NCI-H1930 (cell line): ENCODE measurements at places on chromosomes 16 and 17.

DNA sequence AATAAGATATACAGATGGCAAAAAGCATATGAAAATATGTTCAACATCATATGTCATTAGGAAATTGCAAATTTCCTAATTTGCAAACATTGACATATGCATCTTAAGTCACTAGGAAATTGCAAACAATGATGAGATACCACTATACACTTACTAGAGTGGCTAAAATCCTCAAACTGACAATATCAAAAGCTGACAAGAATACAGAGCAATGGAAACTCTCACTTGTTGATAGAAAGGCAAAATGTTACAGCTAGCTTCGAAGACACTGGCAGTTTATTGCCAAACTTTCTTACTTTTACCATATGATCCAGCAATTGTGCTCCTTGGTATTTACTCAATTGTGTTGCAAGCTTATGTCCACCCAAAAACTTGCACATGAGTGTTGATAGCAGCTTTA lies 5.0 kb upstream of the IL4R start:
- no peak for DNase-seq

DNA sequence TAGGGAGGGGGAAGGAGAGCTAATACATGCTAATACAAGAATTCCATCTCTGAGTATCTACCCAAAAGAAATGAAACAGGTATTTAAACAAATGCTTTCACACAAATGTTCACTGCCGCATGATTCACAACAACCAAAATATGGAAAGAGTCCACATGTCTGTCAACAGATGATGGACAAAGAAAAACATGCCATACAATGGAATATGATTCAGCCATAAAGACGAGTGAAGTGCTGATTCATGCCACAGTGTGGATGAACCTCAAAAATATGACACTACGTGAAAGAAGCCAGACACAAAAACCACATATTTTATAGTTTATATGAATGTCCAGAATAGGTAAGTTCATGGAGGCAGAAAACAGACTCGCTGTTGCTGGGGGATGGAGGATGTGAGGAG lies 321.4 kb downstream of the FOXL1 start:
- DNase-seq, result no peak

DNA sequence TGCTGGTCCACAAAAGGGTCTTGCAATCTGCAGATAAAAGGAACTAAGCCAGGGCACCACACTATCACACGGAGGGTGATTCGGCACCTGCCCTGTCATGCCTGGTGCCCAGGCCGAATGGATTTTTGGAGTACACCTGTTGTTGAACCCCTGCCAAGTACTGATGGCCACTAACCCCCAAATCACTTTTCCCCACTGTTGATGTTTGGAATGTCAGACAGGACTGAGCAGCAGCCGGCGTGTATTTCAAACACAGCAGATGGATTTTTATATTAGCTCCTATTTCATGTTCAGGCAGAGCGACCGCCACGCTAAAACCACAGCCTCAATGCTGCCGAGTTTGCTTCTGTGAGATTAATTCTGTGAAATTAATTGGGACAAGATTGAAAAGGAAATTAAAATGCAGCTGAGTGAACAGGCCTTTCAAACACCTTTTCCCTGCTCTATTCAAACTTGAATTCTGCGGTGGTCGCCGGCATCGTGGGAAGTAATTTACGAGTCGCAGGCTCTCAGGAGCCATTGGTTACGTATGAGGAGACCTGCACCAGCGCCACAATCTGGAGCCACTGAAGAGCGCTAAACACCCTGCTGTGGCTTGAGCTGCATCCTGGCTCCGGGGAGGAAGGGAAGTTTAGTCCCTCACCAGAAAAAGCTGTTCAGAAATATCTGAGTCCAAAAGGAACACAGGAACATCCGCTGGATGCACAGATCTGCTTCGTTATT lies 48.5 kb downstream of the SNX11 start:
- DNase-seq, result no peak

DNA sequence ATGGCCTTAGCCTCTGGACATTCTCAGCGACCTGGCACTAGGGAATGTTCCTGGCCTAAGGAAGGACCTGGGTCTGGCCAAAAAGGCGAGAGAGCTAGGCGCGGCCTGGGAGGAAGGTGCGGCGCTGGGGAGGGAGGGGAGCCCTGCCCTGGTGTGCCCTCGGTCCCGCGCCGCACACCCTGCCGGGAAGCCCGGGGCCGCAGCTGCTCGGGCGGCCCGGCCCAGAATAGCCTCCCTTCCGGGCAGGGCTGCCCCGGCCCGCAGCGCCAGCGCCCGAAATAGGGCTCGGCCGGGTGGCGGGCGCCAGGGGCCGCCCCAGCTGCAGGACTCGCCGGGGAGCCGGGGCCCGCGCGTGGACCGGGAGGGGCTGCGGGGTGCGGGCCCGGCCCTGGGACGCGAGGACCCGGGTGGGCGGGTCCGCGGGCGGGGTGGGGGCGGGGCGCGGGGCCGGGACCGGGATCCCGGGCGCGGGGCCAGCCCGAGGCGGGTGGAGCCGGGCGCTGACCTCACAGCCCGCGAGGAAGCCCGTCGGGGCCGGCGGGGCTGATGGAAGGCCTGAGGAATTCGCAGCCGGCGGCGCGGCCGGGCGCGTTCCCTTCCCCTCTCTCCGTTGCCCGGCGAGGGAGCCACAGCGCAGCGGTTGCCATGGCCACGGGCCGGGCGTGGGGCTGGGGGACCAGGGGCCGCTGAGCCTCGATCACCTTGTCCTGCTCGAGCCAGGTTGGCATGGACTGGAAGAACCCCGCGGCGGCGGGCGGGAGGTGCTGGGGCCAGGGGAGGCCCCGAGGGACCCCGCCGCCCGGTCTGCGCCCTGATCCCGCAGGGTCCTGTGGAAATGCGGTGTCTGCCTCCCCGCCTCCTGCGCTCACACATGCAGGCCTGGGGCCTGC lies 18.1 kb downstream of the SOCS3 start:
- peak; percentile 46 for DNase-seq

- no peak for DNase-seq
These were observed at the start of gene RPH3AL for GRCh38 chr17:352421-353212. RPH3AL (minus strand) TSS chr17:352807; CDS start chr17:327543, 25,264 bp downstream.

- no peak for DNase-seq
These were observed 21.9 kb downstream of the GLYR1 start for GRCh38 chr16:4825196-4825595.

- no peak for DNase-seq
These were observed 6.8 kb downstream of the KIF19 start for GRCh38 chr17:74332763-74333283.

GRCh38 chr17:5544115-5544514 lies 40.2 kb downstream of the NLRP1 start:
- DNase-seq, result no peak

GRCh38 chr17:80545499-80545826 lies 825 bp downstream of the RPTOR start:
- DNase-seq, result no peak

- no peak for DNase-seq
These were observed 38.4 kb downstream of the PTRH2 start for GRCh38 chr17:59668816-59669215.

DNA sequence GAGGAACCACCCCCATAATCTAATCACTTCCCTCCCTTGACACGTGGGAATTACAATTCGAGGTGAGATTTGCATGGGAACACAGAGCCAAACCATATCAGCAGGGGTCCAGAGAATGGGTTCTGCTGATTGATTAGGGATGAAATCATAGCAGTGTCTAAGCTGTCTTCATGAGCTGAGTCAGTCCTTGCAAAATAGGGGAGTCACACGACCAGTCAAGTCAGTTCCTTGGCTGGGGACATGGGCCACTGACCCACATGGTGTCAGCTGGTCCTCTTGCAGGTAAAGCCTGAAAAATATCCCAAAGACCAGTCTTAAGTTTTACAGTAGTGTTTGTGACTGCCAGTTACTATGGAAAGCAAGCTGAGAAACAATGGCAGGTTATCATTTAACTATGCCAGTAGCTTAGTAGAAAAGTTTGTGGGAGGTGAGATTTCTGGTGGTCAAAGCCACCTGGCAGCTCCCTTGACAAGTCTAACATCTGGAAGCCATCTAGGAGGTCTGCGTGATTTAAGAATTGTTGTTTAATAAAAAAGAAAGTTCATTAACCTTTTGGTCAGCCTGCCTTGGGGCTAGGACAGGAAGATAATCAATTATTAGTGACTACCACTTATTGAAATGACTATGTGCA lies 15.7 kb upstream of the ATF7IP2 start:
- no peak for DNase-seq

- DNase-seq, result peak; percentile 45
These were observed 10.9 kb upstream of the ZFHX3 start for GRCh38 chr16:73058616-73059409.

GRCh38 chr16:56855201-56855600 lies 9.8 kb upstream of the SLC12A3 start:
- no peak for DNase-seq

DNA sequence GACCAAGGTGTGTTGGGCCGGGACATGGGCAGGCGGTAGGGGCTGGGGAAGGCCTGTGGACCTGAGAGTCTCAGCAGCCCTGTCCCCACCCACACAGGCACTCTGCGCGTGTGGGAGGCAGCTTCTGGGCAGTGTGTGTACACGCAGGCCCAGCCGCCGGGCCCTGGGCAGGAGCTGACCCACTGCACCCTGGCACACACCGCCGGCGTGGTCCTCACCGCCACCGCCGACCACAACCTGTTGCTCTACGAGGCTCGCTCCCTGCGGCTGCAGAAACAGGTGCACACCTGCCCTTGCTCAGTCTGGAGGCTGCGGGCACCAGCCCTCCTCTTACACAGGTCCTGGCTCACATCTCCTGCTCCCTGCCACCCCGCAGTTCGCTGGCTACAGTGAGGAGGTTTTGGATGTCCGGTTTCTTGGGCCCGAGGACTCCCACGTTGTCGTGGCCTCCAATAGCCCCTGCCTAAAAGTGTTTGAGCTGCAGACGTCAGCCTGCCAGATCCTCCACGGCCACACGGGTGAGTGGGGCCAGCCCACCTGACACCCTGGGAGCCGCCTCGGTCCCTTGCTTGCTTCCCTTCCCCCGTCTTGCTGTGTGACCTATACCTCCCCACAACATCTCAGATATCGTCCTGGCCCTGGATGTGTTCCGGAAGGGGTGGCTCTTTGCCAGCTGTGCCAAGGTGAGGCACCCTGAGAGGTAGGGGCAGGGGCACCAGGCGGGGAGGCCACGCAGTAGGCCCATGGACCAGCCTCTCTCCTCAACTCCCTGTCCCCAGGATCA lies 3.8 kb downstream of the TBL3 start:
- no peak for DNase-seq

DNA sequence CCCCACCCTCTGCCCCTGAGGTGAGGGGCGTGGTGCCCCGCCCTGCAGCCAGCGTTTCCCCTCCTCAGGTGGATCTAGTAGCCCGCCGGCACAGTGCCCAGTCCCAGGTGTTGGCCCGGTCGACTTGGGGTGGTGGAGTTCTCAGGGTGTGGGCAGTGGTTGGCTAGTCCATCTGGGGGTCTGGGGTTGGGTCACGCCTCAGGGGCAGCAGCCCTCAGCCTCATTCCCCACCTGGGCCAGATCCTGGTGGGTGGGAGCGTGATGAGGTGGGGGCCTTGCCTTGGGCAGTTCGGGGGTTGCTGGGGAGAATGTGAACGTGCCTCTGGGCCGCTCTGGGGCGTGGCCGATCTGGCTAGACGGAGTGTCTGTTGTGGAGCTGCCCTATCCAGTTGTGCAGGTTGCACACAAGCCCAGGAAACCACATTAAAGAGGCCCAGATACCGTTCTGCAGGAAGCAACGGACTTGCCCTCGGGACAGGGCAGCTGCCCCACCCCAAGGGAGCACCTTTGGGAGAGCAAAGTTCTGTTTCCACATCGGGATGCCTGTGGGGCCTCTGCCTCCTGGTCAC lies 32.0 kb downstream of the GSE1 start:
- DNase-seq, result no peak
